Activated T-helper 1 cell treated with anti-CD3 and anti-CD28 coated beads, Interleukin-12 subunit alpha, Interleukin-12 subunit beta, Interleukin-2, Interleukin-4 antibody, amounts not matched to agents 30 ng/mL and 10 ng/mL and 1 ng/mL, durations not matched to agents 14 hours and 24 hours and 36 hours (primary cell): ENCODE measurements at places on chromosomes 16 and 17.

GRCh38 chr16:15950161-15950854 is 892 bp downstream of the ABCC1 start:
- H3K36me3 ChIP-seq, result peaks cover 26% of the 10 kb centered on the region
- H3K4me3 ChIP-seq, result peak overlapping the region; percentile 99
- H3K27ac ChIP-seq, result peak overlapping the region; percentile 100
- H3K27me3 ChIP-seq, result peaks cover 2% of the 10 kb centered on the region
- H3K4me1 ChIP-seq, result peaks cover 67% of the 10 kb centered on the region

GRCh38 chr17:10120109-10120485 is 78.3 kb downstream of the GAS7 start:
- no peak for DNase-seq
- no peak overlapping the region for H3K27ac ChIP-seq
- H3K27me3 ChIP-seq, result peaks cover 4% of the 10 kb centered on the region
- H3K4me1 ChIP-seq, result peaks cover 27% of the 10 kb centered on the region
- no peak overlapping the region for H3K4me3 ChIP-seq

GRCh38 chr16:3022208-3022683 is 1.5 kb downstream of the HCFC1R1 start:
- peaks cover 6% of the 10 kb centered on the region for H3K27me3 ChIP-seq
- H3K4me1 ChIP-seq, result peaks cover 35% of the 10 kb centered on the region
- H3K36me3 ChIP-seq, result peaks cover 15% of the 10 kb centered on the region

DNA sequence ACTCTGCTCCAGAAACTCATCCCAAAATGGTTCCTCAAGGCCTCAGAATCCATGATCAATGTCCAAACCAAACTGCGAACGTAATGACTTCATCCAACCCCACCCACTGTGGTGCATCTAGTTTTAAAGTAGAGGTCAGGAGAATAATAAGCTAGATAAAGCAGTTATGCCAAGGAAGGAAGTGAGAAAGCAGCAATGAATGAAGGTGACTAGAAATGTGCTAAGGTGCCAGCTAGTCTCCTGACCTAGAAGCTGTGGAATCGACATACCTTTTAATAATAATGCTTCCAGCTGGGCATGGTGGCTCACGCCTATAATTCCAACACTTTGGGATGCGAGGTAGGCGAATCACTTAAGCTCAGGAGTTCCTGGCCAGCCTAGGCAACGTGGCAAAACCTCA is 99.2 kb downstream of the SMG6 start:
- no peak for DNase-seq
- peaks cover 44% of the 10 kb centered on the region for H3K4me1 ChIP-seq
- H3K4me3 ChIP-seq, result no peak overlapping the region
- peaks cover 15% of the 10 kb centered on the region for H3K36me3 ChIP-seq
- H3K27ac ChIP-seq, result no peak overlapping the region
- H3K27me3 ChIP-seq, result no peaks in the 10 kb centered on the region

DNA sequence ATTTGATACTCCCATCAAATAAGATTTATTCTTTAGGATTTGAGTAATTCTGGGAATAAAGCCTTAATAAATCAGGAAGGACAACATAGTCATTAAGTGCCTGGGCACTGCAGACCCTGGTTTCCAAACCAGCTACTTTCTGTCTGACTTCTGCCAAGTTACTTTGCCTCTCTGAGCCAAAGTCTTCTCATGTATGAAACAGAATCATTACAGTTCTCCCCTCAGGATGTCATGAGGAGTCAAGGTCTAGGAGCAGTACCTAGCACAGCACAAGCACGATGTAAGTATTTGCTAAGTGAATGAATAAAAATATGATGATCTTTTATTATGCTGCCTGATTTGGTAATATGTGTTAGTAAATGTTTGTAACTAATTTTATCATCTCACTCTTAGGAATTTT is 30.4 kb upstream of the HEATR6 start:
- no peaks in the 10 kb centered on the region for H3K36me3 ChIP-seq
- H3K4me1 ChIP-seq, result no peaks in the 10 kb centered on the region
- no peak for DNase-seq
- H3K27me3 ChIP-seq, result peaks cover 24% of the 10 kb centered on the region
- no peak overlapping the region for H3K4me3 ChIP-seq

DNA sequence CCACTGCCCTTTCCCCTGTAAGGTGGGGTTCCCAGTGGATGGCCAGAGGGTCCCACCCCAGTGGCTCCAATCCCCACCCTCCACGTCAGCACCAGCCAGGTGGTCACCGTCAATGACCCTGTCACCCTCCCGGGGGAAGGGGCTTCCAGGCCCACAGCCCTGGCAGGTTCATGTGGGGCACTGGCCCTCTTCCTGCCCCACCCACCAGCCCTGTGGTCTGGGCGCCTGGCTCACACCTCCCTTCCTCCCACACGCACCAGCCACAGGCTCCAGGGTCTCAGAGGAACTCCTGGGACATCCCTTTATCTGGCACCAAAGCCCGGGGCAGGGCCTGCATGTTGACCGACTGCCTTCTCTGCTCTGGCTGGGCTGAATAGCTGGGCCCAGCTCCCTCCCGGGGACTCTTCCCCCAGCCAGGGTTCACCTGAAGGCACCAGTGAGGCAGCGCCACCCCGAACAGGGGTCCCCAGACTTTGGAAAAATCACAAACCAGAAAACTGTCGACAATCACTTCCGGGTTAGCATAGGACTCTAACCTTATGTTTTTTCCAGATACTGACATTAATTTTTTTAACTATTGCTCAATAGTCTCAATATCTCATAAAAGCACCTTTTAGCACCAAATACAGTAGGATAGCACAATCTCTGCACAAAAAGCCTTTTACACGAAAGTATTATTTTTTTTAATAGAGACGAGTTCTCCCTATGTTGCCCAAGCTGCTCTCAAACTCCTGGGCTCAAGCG is 21.9 kb upstream of the ZC3H18 start:
- peaks cover 3% of the 10 kb centered on the region for H3K36me3 ChIP-seq
- DNase-seq, result no peak
- H3K4me3 ChIP-seq, result no peak overlapping the region
- no peaks in the 10 kb centered on the region for H3K4me1 ChIP-seq
- H3K27ac ChIP-seq, result no peak overlapping the region
- H3K27me3 ChIP-seq, result peaks cover 18% of the 10 kb centered on the region

- H3K4me3 ChIP-seq, result no peak overlapping the region
- DNase-seq, result no peak
These were observed 296.6 kb downstream of the WWOX start for GRCh38 chr16:78396046-78396445.

DNA sequence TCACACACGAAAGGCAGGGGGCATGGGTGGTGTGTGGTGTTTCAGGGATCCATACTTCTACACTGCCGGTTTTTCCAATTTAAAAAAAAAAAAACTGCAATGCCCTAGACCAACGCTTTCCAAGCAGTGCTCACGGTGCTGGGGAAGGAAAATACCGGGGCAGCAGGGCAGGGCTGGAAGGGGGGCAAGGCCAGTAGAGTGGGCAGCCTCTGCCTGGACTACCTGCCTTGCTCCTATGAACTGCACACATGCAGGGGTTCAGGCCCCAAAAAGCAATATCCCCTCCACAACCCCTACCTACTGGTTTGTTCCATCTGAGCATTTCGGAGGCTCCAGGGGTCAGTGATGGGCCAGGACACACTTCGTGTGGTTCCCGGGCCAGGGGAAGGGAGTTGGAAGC is 29.4 kb downstream of the RPH3AL start:
- H3K36me3 ChIP-seq, result no peaks in the 10 kb centered on the region
- H3K4me1 ChIP-seq, result no peaks in the 10 kb centered on the region
- no peaks in the 10 kb centered on the region for H3K27me3 ChIP-seq
- no peak for DNase-seq
- no peak overlapping the region for H3K27ac ChIP-seq
- no peak overlapping the region for H3K4me3 ChIP-seq

GRCh38 chr16:23107936-23108335 is 41.3 kb downstream of the USP31 start:
- H3K4me1 ChIP-seq, result no peaks in the 10 kb centered on the region
- no peak overlapping the region for H3K27ac ChIP-seq
- H3K27me3 ChIP-seq, result no peaks in the 10 kb centered on the region
- peaks cover 17% of the 10 kb centered on the region for H3K36me3 ChIP-seq
- no peak overlapping the region for H3K4me3 ChIP-seq
- no peak for DNase-seq

GRCh38 chr16:5472552-5472951 is 375.0 kb upstream of the EEF2KMT start:
- H3K4me1 ChIP-seq, result no peaks in the 10 kb centered on the region
- no peak for DNase-seq
- H3K4me3 ChIP-seq, result no peak overlapping the region
- H3K27ac ChIP-seq, result no peak overlapping the region
- H3K27me3 ChIP-seq, result no peaks in the 10 kb centered on the region
- H3K36me3 ChIP-seq, result no peaks in the 10 kb centered on the region

DNA sequence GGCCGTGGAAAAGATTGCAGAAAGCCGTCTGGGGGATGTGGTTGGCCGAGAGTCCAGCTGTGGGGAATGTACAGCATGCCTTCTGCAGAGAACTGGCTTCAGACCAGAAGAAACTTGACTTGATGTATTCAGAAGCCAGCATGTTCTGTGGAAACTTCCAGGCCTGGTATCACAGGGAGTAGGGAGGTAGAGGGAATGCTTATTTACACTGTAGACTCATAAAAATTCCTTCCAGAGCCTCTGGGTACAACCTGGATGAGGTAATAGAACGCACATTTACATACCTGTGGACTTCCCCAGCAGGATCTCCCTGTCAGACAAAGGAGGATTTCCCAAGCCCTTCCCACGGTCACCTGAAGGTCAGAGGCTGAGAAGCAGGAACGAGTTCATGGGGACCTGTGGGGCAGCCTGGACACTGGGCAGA is 11.8 kb upstream of the GAS7 start:
- no peaks in the 10 kb centered on the region for H3K27me3 ChIP-seq
- no peak overlapping the region for H3K27ac ChIP-seq
- H3K4me1 ChIP-seq, result no peaks in the 10 kb centered on the region
- no peak for DNase-seq
- H3K36me3 ChIP-seq, result no peaks in the 10 kb centered on the region
- no peak overlapping the region for H3K4me3 ChIP-seq

GRCh38 chr17:40362696-40363110 is 1.8 kb downstream of the GJD3 start:
- peaks cover 14% of the 10 kb centered on the region for H3K4me1 ChIP-seq
- H3K27ac ChIP-seq, result peak overlapping the region; percentile 84
- peak overlapping the region; percentile 77 for H3K4me3 ChIP-seq
